NCI-H1092 treated with DMSO at 0.1 percent for 48 hours (cell line): ENCODE measurements at places on chromosomes 11 and 22.

- DNase-seq = peak; percentile 39
Observed at GRCh38 chr11:77046060-77046501, 11.9 kb downstream of the B3GNT6 start.

DNA sequence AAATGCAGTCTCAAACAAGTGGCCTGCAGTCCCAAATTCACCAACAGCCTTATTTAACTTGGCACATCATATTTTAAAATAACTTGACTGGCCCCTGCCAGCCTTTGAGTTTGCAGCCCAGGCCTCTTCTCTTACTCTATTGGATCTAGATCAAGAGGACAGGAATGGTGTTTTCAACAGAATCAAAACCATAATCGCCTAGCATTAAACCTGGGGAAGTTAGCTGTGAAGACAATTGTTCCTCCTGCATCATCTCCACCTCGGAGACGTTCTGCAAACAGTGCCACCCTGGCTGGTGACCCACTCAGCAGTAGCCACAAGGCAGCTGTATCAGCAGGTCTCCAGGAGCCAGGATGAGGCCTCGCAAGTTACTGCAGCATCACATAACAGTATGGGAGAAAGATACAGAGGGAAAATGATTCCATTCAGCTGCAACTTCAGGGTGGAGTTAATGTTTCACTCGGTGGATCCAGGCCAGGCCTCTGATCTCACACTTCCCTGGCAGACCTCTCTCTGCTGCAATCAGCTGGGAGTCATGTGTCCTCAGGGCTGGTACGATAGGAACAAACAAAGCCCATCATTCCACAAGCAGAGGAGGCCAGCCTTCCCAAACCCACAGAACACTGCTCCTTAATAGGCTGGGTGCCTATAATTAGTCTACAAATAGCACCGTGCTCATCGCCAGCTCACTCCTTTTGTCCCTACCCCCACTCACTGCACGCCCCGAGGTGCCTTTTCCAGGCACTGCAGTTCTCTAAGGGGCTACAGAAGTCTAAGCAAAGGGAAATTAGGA lies 18.6 kb upstream of the SCN2B start:
- DNase-seq = peak; percentile 9

- DNase-seq = no peak
Observed at GRCh38 chr11:121497176-121497998, 44.6 kb upstream of the SORL1-AS1 start.

DNA sequence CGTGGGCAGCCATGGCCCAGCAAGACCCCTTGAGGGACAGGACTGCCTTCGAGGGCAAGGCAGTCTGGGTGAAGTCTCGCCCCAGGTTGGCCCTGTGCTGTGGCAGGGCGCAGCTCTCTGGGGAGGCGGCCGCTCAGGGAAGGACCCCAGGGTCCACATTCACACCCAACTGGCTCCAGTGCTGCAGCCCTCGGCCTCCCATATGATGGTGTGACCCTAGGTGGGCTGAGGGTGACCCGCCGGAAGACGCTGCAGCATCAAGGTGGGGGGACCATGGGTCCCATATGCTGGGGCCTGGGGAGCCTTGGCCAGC lies 28.0 kb upstream of the CCDC188 start:
- no peak for DNase-seq

- DNase-seq = no peak
Observed at GRCh38 chr22:33544707-33545106, 375.6 kb downstream of the LARGE1 start.

DNA sequence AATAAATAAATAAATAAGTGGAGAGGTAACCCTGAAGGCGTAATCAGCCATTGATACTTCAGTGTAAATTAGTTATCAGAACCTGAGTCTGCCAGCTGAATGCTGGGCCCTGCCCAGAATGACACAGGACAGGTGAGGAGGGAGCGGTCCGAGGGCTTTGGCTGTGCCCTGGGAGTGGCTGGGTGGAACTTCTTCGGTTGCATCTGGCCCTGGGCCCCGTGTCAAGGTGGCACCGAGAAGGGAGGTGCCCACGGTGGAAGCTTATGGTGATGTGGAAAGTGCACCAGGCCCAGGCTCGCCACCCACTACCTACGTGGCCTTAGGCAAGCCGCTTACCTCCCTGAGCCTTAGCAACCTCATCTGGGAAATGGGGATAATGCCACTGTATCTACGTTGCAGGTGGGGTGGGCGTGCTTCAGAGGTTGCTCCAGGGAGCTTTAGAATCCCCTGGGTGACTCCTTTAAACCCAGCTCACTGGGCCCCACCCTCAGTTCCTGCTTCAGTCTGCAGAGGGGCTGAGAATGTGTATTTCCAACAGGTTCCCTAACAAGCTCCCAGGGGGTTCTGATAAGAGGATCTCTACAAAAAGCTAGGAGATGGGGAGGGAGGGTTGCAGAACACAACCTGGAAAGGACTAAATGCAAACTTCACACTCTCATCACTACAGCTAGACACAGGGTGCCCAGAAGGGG lies 38.8 kb downstream of the TXN2 start:
- DNase-seq = no peak

GRCh38 chr11:22928207-22928917 lies 68.1 kb upstream of the CCDC179 start:
- DNase-seq = no peak

DNA sequence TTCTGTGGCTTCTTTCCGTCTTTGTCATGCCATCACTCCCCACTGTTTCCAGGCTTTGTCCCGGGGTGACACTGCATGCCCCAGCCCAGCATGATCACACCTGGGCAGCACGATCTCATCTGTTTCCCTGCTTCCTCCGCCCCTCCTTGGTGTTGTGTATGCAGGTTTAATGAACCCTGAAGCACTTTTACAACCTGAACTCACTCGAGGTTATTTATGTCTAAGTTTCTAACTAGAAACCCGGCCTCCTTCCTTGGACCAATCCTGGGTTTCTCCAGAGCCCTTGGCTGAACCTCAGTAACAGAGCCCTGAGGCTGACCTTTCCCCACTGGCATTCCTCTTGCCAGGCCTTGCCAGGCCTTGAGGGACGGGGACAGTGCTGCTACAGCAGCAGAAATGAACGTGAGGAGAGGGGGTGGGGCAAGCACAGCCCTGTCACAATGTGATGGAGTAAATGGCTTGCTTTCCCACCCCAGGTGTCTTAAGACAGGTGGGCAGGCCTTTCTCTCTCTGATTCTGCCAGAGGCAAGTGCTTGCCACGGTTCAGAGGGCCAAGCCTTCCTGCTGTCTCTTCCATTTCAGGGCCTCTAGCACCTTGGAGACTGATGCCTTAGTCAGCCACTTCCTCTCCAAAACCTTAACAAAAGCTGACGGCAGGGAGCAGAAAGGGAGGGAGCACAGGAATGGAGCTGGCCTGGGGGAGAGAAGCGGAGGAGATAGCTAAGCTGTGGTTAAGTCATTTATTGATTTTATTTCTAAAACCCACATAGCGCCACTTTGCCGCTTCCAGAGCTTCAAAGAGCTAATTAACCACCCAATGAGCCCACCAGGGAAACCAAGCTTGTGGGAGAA lies 3.1 kb upstream of the PYGM start:
- DNase-seq = no peak

- no peak for DNase-seq
Observed at GRCh38 chr11:102155676-102156075, 45.4 kb downstream of the YAP1 start.

- DNase-seq = no peak
Observed at GRCh38 chr11:118933486-118933885, 7.8 kb upstream of the BCL9L start.
